ENCODE measurements at places on chromosomes 16 and 17. TPM values are rescaled to one million over a fixed set of nuclear protein-coding genes. Genes with fewer than 3 reads are reported as not detected.

Gene CDC6
- total RNA-seq, result 58.6 TPM

Gene MEIOC
- 2.5 TPM for total RNA-seq

Gene IL17C
- not detected for total RNA-seq

Gene SULT1A3
- total RNA-seq, result 9.1 TPM

Gene NEUROD2
- total RNA-seq, result not detected

Gene WDR45B
- 94.5 TPM for total RNA-seq

Gene SLC47A1
- 22.7 TPM for total RNA-seq

Gene JUP
- total RNA-seq, result 96.1 TPM

Gene KRTAP3-2
- total RNA-seq, result 0.42 TPM

Data from A549 treated with RU486 at 1 μM for 4 hours (cell line).